ENCODE measurements at places on chromosomes 16 and 17. TPM values are rescaled to one million over a fixed set of nuclear protein-coding genes. Genes with fewer than 3 reads are reported as not detected.

NXN gene
- total RNA-seq = 51.6 TPM

CDK3 gene
- 2.8 TPM for total RNA-seq

CD300LB gene
- 1.3 TPM for total RNA-seq

CNEP1R1 gene
- 18.7 TPM for total RNA-seq

NACA2 gene
- total RNA-seq = not detected

Measured in lower leg skin (tissue), 4 donors.